ENCODE measurements at places on chromosomes 11 and 22. TPM values are rescaled to one million over a fixed set of nuclear protein-coding genes. Genes with fewer than 3 reads are reported as not detected.

DNA sequence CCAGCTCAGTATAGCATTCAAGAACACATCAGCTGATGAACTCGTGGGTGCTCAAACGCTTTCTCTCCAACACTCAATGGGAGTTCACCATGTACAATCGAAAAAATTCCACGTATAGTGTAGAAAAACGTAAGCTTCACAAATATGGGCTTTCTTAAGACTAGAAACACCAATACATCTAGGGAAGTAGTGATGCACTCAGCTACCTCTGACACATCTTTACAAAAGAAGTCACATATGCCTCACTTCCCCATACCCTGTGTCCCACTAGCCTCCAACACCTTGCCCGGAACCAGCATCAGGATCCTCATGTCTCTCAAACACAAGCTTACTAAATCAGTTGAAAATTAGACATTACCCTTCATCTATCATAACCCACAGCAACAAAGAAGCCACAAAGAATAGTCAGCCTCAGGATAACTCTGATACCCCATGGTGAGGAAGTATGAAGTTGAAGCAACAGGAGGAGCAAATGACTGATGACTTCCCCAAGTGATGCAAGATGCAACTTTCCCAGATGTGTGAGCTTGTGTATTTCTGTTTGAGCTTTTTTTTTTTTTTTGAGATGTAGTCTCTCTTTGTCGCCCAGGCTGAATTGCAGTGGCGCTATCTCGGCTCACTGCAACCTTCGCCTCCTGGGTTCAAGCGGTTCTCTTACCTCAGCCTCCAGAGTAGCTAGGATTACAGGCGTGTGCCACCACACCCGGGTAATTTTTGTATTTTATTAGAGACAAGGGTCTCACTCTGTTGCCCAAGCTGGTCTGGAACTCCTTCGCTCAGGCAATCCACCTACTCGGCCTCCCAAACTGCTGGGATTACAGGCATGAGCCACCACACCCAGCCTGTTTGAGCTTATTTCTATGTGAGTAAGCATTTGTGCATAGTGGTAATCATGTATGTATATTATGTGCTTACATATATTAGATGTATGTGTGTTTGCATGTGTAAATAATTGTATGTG lies 8.5 kb upstream of the DENND5A start:
- DNase-seq = no peak

Gene SRPRA
- 79.3 TPM for polyA plus RNA-seq

Gene FAM76B
- polyA plus RNA-seq = 56.2 TPM

GRCh38 chr22:36331912-36332622 lies 55.7 kb downstream of the MYH9 start:
- DNase-seq = no peak

DNA sequence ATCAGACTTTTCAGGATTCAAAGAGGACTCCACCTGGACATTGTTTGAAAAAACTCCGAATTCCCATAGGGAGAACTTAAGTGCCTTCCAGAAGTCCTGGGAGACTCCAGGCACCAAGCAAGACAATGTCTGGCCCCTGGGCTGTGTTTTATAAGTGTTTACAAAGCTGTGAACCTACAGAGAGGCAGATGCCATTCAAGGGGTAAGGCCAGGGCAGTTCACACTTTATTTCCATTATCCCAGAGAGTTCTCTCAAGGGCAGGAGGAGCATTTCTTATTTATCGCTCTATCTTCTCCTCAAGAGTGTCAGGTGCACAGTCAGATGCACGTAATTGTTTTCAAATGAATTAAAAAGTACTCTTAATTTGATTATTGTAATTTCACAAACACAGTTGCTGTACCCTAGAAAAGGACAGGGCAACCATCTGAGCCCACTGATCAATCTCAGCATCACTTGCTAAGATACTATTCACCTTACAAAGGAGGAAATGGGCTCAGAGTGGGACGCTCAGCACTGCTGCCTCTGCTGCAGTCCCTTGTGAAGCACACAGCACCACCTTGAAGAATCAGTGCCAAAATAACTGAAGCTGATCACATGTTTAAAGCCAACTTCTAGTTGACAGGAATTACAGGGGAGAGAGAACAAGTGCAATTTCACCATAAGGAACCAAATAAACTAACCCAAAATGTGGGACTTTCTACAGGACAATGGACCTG lies 35.0 kb downstream of the RASSF10 start:
- no peak for DNase-seq

All from right renal pelvis (tissue), 4 donors.